ENCODE measurements at places on chromosomes 1 and 21. TPM values are rescaled to one million over a fixed set of nuclear protein-coding genes. Genes with fewer than 3 reads are reported as not detected.

GRCh38 chr1:40045766-40046165 is 5.2 kb downstream of the CAP1 start:
- no peak for DNase-seq

DNA sequence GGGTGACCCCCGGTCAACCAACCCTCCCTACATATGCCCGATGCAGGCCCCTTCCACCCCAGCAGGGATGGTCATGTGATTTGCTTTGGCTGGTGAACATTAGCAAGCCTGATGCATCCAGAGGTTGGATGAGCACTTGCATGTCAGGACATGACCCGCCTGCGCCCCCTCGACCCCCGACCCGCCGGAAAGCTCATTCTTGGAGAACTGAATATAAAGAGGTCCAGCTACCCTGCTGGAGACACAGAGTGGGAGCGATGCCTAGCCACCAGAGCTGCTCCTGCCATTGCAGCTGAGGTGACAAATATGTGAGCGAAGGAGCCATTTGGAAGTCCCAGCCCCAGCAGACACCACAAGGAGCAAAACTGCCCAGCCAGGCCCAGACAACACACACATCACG is 39.6 kb downstream of the COA6 start:
- no peak for DNase-seq

- DNase-seq = no peak
Observed at GRCh38 chr1:147283011-147283410, 40.5 kb downstream of the CHD1L start.

GRCh38 chr21:26082549-26082948 is 88.0 kb downstream of the APP start:
- DNase-seq = no peak

DNA sequence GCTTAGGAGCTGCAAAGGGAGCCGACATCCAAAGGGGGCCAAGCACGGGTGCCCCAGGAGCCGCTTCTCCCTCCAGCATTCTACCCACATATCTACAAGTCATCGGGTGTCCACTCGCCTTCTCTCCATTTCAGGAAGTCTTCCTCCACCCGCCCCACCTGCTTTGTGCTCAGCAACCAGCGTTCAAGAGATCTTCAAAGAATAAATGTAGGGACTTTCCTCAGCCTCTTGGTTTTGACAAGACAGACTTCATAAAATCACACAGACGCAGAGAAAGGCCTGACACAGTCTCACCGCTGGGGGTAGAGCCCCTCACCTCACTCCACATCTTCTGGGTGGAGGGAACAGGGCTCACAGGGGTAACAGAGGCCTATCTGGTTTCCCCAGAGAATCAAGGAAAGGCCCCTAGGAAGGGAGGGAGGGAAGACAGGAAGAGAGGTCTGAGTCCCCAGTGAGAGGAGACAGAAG is 49.5 kb downstream of the SSBP3 start:
- peak; percentile 44 for DNase-seq

DNA sequence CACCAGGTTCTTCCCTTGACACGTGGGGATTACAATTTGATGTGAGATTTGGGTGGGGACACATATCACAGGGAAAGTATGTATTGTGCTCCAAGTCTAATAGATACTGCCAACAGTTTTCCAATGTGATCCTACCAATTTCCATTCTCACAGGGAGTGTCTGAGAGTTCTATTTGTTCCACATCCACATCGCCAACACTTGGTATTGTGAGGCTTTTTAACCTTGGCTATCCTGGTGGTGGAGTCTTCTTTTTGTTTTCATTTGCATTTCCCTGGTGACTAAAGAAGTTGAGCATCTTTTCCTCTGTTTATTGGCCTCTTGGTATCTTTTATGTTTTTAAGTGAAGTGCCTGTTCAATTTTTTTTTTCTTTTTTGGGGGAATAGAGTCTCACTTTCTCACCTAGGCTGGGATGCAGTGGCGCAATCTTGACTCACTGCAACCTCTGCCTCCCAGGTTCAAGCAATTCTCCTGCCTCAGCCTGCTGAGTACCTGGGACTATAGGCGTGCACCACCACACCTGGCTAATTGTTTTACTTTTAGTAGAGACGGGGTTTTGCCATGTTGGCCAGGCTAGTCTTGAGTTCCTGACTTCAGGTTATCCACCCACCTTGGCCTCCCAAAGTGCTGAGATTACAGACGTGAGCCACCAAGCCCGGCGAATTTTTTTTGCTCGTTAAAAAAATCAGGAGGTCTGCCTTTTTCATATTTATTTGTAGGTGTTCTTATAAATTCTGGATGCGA is 15.9 kb upstream of the PADI1 start:
- DNase-seq = peak; percentile 1

DNA sequence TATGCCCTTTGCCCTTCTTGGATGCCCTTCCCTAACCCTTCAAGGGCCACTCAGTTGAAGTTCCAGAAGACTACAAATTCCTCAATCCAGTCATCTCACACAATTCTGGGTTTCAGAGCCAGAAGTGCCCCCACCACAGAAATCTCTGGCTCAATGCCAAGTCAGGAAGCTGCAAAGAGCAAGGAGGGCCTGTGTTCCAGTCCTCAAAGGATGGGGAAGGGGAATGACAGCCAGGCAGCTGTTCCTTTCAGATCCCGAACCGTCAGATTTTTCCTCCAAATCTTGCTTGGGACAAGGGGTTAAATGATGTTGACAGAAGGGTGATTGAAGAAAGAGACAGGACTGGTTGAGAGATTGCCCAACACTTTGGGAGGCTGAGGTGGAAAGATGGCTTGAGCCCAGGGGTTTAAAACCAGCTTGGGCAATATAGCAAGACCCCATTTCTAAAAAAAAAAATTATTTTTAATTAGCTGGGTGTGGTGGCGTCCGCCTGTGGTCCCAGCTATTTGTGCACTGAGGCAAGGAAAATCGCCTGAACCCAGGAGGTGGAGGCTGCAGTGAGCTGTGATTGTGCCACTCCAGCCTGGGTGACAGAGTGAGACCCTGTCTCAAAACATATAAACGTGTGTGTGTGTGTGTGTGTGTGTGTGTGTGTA is 716 bp upstream of the HPDL start:
- DNase-seq = no peak

DNA sequence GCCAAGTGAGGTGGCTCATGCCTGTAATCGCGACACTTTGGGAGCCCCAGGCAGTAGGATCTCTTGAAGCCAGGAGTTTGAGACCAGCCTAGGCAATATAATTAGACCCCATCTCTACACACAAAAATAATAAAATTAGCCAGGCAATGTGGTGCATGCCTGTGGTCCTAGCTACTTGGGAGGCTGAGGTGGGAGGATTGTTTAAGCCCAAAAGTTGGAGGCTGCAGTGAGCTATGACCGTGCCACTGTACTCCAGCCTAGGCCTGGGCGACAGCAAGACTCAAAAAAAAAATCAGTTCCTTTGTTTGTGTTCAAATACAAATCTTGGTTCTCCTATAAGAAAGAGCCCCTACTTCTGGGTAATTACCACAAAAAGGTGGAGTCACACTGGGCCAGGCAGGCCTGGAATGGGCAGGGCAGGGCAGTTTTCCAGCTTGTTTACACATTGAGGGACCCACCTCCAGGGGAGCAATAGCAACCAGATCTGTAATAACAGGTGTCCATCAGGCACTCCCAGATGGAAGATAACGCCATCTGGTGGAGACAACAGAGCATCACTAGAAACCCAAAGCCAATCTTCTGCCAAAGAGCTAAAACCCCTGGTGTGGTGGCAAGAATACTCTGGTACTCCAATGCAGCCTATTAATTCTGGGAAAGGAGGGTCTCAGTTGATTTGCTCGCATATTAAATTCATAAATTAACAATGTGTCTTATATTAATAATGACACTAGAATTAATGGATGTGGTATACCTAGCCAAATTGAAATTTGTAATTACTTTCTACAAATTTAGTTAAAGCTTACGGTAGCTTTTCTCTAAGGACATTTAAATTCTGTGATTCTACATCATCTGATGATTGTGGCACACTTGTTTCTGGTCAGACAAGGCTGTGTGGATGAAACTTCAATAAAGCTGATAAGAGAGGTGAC is 13.2 kb downstream of the PPP1R15B start:
- no peak for DNase-seq

DNA sequence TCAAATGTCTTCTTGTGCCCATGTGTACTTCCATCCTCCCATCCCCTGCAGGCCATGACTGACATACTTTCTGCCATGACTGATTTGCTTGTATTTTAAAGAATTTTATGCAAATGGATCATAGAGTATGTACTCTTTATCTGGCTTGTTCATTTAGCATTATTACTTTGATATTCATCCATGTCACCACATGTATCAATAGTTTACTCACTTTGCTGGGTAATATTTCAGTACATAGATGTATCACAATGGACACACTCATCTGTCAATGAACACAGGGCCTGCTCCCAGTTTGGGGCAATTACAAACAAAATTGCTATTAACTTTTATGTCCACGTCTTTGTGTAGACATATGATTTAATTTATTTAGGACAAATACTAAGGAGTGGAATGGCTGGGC is 259.1 kb downstream of the SDCCAG8 start:
- no peak for DNase-seq

GRCh38 chr1:42944246-42944928 is 14.3 kb downstream of the SLC2A1 start:
- no peak for DNase-seq

- DNase-seq = no peak
Observed at GRCh38 chr1:221719987-221720386, 21.9 kb downstream of the DUSP10 start.

DNA sequence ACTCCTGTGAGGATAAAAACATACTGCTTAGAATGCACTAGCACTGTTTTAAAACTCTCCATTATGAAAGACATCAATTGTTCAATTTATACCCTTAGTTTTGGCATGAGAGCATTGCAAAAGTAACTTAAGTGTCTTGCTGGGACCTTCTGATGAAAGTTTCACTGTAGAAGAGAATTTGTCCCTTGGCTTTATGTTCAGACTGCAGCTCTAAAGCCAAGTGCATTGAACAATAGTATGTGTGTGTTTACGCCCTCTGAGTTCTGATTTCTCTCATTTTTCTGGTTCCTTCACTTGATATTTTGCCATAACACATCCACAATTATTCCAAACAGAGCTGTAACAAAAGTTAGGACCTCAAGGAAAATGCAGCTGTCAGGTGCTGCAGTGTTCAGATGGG is 474.6 kb downstream of the DISC1 start:
- no peak for DNase-seq

DNA sequence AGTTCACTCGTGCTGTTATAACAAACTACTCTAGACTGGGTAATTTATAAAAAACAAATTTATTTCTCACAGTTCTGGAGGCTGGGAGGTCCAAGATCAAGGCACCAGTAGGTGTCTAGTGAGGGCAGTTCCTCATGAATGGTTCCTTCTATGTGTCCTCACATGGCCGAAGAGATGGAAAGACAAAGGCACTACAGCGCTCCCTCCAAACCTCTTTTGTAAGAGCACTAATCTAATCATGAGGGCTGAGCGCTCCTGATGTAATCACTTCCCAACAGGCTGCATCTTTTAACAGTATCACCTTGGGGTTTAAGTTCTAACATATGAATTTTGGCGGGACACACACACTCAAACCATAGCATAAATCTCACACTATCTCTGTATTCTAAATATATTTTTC is 54.0 kb upstream of the KANK4 start:
- no peak for DNase-seq

DNA sequence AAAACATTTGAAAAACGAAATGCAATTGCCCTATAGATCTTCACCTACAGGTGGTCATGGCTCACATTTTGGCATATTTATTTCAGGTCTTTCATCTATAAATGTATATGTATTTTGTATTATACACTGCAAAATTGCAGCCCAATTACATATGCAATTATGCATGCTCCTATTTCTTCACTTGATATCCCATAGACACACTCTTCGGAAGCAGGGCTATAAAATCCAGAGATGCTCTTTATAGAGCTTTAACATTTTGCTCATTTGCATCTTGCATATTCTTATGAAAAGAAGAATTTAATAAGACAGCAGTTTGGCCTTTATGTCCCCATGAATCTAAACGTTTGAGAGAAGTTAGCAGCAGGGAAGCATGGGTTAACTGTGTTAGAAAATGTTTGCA is 44.7 kb upstream of the PALMD start:
- DNase-seq = no peak

DNA sequence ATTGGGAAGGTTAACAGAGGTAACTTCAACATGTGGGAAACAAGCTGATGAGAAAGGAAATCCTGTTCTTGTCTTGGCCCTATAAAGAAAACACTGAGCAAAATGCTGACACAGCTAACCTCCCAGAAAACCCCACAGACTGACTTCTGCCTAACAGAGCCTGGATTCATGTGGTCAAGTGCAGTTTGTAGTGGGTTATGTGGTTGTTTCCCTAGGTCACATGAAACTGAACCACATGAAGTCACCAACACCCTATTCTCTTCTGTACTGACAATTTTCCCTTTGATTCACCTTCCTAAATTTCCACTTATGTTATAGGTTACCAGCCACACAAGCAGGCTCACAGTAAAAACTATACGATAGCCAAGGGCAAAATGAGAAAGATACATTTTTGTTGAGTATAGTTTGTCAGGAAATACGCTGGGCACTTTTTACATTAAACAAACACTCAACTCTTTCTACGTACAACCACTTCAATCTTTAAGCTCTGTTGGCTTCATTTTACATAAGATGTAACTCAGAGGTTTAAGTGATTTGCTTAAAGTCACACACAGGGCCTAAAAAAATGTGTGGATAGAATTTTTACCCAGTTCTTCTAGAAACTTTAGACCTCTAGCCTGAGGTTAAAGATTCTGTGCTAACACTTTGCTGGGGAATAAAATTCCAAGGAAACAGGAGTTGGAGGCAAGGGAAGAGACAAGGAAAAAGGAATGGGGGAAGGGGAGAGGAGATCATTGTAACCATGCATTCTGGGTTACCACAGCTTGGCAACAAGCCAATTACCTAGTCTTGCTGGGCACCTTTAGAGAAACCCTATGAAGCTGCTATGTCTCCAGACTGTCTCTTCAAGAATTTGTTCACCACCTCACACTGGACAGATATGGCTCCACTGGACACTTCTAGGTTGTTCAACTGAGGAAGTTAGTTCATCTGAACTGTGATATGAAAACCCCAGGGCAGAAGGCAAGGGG is 601.6 kb upstream of the USP24 start:
- DNase-seq = no peak

GRCh38 chr1:182119631-182120030 is 58.1 kb upstream of the ZNF648 start:
- no peak for DNase-seq

- no peak for DNase-seq
Observed at GRCh38 chr1:168621356-168621755, 45.0 kb downstream of the XCL1 start.

- no peak for DNase-seq
Observed at GRCh38 chr1:38053416-38054091, 7.0 kb upstream of the POU3F1 start.

GRCh38 chr1:173139706-173140105 is 67.4 kb downstream of the TNFSF4 start:
- no peak for DNase-seq

Gene ARHGEF16
- 0.11 TPM for total RNA-seq

Gene C1orf116
- total RNA-seq = 0.36 TPM

Gene FNDC10
- 1.0 TPM for total RNA-seq

Gene ITLN2
- not detected for total RNA-seq

Gene AIRE
- 0.16 TPM for total RNA-seq

Gene ENTREP3
- 6.6 TPM for total RNA-seq
